Spleen (tissue), 13 donors: ENCODE measurements at places on chromosomes 12 and 14. TPM values are rescaled to one million over a fixed set of nuclear protein-coding genes. Genes with fewer than 3 reads are reported as not detected.

- DNase-seq = no peak
Measured at GRCh38 chr12:3757261-3757660, 4.4 kb upstream of the CRACR2A start.

DNA sequence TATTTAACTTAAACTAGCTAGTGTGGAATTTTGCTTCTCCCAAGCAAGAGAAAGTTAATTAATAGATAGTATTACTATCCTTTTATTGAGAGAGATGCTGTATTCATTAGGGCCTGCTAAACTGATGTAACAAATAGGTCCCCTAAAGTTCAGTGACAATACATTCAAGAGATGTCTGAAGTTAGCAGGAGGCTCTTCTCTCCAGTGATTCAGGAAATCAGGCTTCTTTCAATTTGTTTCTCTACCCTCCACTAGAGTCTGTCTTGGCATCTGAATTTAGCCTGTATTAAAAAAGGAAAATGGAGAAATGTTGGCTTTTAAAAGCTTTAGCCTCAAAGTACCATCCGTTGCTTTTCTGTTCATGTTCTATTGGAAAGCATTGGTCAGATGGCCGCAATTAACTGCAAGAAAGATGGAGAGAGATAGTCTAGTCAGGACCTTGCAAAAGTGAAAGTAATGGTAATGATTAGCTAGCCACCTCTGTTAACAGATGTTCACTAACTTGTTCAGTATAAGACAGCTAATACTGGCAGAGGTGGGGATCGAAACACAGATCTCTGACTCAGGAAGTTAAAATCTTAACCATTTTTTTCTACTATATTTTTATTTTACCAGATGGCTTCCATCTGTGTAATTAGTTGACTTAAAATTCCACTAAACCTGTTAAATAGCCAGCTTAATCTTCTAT lies 786.8 kb downstream of the TMTC2 start:
- no peak for DNase-seq

DNA sequence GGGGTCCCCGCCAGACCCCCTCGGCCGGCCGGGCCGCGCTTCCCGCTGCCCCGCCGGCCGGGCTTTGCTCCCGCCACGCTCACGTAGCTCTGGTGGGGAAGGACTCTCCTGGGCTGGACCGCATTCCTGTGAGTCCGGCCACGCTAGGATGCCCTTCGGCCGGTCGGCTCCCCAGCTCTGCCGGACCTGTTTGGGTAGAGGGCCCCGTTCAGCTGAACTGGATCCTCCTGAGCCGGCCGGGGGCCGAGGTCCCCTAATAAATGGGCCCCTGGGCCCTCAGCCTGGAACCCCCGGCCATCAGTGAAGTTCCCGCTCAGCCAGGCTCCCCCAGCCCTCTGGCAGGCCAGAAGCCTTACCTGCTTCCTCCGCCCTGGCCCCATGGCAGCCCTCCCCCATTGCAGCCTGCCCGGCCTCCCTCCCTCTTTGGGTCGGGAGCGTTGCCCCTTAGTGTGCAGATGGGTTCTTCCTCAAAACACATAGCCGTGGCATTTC lies 593 bp downstream of the UNC119B start:
- peak; percentile 87 for DNase-seq

GRCh38 chr12:115467531-115467930 lies 783.6 kb upstream of the TBX3 start:
- DNase-seq = no peak

- no peak for DNase-seq
Measured at GRCh38 chr14:32683679-32684078, 255.0 kb upstream of the NPAS3 start.

DNA sequence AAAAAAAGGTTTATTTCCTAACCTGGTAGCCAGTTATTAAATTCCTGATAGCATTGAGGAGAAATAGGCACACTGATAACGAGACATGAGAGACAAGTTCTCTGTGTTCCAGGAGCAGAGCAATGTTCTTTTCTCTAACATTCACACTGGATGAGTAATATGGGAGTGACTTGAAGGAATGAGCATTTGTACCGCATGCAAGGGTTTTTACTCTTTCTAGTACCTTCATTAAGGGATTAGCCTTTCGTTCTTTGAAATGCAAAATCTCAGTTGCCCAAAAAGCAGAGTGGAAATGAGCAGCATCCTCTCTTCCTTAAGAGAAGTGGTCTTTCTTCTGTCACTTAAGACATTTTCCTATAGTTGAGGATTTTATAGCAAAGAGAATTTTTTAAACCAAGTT lies 54.7 kb downstream of the FGD4 start:
- DNase-seq = no peak

The MFAP5 gene
- total RNA-seq = 5.9 TPM

The GLI1 gene
- total RNA-seq = 1.1 TPM
